Activated CD8-positive, alpha-beta T cell treated with anti-CD3 and anti-CD28 coated beads for 36 hours (primary cell): ENCODE measurements at places on chromosomes 4 and X. TPM values are rescaled to one million over a fixed set of nuclear protein-coding genes. Genes with fewer than 3 reads are reported as not detected.

GRCh38 chr4:4496592-4497372 lies 45.1 kb downstream of the STX18 start:
- no peak for DNase-seq

GRCh38 chrX:11787564-11787963 lies 29.5 kb downstream of the MSL3 start:
- DNase-seq: peak; percentile 84

HSD17B11 gene
- 21.2 TPM for total RNA-seq

DNA sequence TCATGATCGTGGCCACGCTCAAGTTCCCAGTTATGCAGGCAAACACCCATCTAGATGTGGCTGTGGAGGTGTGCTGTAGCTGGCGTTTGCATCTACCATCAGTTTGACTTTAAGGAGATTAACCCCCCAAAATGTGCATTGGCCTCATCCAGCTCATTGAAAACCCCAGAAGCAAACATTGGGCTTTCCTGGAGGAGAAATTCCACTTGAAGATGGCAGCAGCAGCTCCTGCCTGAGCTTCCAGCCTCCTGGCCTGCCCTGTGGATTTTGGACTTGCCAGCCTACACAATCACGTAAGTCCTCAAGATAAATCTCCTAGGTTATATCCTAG lies 30.2 kb upstream of the SLC25A6 start:
- DNase-seq: no peak

THAP9 gene
- total RNA-seq: 4.4 TPM

DNA sequence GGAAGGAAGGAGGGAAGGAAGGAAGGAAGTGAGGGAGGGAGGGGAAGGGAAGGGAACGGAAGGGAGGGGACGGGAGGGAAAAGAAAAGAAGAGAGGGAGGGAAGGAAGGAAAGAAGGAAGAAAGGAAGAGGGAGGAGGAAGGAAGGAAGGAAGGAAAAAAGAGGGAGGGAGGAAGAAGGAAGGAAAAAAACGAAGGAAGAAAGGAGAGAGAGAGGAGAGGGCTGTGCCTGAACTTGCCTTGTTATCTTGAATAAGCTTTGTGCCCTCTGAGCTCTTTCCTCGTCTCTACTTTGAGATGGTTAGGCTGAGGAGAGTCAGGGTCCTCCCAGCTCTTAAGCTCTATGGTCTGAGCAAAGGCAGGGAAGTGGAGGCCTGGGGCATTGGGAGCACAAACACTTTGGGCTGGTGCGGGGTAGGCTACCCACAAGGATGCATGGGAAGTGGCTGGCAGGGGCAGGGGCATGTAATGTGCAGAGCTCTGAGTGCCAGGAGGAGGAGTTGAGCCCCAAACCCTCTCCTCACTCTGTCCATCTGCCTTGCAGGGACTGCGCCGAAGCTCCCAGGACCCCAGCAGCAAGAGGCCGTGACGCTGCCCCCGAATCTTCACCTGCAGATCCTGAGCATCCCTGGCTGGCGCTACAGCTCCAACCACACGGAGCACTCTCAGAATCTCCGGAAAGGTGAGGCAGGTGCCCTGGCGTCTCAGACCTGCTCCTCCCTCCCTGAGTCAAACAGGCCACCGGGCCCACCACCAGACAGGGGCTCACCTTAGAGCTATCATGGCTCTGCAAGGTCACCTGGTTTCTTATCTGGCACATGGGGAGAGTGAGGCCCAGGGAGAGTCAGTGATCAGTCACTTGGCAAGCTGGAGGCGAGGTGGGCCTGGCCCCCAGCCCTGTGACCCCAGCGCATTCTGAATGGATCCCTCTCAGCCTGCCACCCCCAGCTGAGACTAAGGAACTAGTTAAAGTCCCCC lies 26.5 kb upstream of the MRFAP1 start:
- DNase-seq: no peak

- DNase-seq: no peak
Measured at GRCh38 chr4:173489514-173489913, 40.5 kb downstream of the HAND2 start.
